ENCODE measurements at places on chromosomes 13 and 19.

DNA sequence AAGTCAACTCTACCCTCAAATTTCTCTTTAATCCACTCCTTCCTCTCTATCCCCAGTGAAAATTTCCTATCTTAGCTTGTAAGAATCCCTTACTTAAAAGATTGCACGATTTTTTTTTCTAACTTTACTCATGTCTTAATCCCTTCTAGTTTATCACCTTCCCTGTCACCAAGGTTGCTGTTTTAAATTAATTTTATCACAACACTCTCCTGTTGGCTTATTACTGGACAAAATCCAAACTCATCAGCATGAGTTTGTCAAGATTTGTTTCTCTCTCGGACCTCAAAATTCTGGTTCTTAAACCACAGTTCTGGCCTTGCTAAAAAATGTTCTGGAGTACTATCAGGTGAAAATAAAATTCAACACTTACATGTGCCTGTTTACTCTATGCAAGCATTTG is 959.1 kb upstream of the SLC10A2 start:
- DNase-seq = no peak

- DNase-seq = peak; percentile 25
Measured at GRCh38 chr19:19562665-19563347, 24.7 kb downstream of the CILP2 start.

GRCh38 chr13:109768176-109768575 is 18.2 kb downstream of the IRS2 start:
- DNase-seq = no peak

GRCh38 chr13:20337884-20338551 is 105.9 kb upstream of the GJB6 start:
- no peak for DNase-seq

GRCh38 chr19:16429066-16429758 is 42.6 kb downstream of the EPS15L1 start:
- no peak for DNase-seq

DNA sequence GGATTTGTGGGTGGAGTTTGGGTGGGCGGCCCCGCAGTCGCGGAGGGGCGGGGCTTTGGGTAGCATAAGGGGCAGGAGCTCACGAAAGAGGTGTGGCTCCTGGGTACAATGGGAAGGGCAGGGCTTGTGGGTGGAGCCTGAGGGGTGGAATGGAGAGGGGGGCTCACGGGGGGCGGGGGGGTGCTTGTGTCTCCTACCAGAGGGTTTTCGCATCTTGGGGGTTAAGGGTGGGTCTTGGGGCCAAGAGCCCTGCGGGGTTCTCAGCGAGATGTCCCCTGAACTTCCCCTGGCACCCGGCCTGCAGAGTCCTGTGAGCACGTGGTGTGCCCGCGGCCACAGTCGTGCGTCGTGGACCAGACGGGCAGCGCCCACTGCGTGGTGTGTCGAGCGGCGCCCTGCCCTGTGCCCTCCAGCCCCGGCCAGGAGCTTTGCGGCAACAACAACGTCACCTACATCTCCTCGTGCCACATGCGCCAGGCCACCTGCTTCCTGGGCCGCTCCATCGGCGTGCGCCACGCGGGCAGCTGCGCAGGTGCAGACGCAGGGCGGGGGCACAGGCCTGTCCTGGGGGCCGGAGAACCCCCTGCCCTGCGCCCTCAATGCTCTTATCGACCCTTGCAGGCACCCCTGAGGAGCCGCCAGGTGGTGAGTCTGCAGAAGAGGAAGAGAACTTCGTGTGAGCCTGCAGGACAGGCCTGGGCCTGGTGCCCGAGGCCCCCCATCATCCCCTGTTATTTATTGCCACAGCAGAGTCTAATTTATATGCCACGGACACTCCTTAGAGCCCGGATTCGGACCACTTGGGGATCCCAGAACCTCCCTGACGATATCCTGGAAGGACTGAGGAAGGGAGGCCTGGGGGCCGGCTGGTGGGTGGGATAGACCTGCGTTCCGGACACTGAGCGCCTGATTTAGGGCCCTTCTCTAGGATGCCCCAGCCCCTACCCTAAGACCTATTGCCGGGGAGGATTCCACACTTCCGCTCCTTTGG is 5.1 kb downstream of the FSTL3 start:
- no peak for DNase-seq

DNA sequence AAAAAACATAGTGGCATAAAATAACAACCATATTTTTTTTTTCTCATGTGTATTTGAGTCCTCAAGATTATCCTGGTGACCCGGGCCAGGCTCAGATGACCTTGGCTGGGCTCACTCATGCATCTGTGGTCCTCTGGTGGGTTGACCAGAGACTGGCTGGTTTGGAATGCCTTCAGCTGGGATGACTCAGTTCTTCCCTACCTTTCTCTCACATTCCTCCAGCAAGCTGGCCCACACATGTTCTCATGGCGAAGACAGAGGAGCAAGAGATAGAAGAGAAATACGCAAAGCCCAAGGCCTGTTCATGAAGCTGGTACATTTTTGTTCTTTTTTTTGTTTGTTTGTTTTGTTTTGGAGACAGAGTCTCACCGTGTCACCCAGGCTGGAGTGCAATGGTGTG is 14.3 kb upstream of the ZNF541 start:
- no peak for DNase-seq
